HEK293T (cell line): ENCODE measurements at places on chromosomes 2 and 18.

- DNase-seq, result no peak
Observed at GRCh38 chr2:51780353-51780752, 748.4 kb upstream of the NRXN1 start.

DNA sequence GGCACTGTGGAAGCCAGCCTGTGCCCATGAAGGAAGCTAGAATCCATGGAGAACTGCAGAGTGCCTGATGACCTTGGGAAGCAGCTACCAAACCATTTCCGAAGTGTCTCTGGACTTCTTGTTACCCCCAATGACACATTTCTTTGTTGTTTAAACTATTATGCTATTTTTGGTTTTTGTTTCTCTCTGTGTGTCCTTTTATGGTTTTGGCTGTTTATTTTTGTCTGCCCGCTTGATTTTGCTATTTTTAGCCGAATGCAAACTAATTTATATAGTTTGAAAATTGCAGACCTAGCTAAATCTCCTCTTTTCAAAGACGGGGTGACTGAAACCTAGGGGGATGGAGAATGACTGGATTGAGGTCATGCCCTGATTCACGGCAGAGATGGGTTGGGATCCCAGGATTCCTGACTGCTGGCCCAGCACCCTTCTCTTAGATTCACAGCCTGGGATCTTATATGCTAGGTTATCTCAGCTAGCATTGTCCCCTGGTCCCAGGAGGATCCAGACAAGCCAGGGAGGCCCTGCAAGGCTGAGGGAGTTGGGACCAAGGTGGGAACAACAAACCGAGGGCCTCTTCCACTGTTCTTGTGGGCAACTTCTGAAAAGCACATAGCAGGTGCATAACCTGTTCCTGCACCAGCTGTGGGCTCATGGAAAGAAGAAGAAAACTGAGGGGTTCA, 116.3 kb upstream of the HAAO start:
- DNase-seq, result no peak

DNA sequence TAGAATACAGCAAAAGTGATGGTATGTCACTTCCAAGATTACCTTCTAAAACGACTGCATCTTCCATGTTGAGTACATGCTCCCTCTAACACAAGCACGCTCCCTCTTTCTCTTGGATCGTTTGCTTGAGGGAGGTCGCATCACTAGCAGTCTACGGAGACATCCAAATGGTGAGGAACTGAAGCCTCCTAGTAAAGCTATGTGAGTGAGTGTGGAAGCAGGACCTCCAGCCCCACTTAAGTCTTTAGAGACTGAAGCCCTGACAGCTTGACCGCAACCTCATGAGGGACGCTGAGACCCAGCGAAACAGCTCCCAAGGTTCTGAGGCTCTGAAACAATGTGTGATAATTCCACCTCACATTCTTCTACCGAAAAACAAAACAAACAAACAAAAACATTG, 486.7 kb upstream of the GCFC2 start:
- DNase-seq, result no peak

- DNase-seq, result no peak
Observed at GRCh38 chr18:76444446-76445105, 50.5 kb downstream of the ZNF516 start.

- no peak for DNase-seq
Observed at GRCh38 chr18:68843473-68844089, 45.7 kb downstream of the CCDC102B start.

DNA sequence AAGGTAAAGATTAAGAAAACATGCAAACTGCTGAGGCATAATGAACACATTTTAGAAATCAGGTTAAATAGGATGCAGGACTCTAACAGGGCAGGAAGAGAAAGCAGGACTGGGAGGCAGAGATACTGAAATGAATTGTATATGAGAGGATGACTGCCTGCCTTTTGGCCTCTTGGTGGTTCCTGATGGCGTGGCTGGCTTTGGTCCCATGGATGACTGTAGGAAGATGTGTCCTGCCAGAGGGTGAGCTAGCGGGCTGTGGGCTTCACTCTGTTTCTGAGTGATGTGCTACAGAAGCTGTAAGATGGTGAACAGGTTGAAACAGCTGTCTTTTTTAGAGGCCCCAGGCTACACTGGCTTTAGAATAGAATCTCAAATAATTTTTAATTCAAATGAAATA, 517.0 kb downstream of the SLC4A3 start:
- DNase-seq, result no peak

- DNase-seq, result no peak
Observed at GRCh38 chr18:47184419-47185050, 8.4 kb upstream of the IER3IP1 start.

GRCh38 chr2:158649846-158650245, 145.3 kb upstream of the DAPL1 start:
- DNase-seq, result no peak

DNA sequence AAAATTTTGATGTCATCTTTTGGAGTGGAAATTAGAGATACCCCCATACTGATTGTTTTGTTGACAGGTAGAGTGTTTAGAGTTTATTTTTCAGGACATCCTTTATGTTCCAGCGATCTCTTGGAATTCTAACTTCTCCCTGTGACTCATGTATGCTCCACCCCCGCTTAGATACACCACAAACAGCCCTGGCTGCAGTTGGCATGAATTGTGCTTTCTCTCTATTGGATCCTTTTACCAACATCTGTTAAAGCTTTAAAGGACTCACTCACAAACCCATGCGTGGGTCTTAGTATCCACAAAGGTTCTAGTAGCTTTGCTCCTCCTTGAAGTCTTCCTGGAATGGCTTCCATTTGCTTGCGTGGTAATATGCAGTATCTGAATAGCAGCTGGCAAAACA, 409.5 kb upstream of the POU3F3 start:
- DNase-seq, result no peak

- no peak for DNase-seq
Observed at GRCh38 chr2:52390651-52391050, 1358.7 kb upstream of the NRXN1 start.

DNA sequence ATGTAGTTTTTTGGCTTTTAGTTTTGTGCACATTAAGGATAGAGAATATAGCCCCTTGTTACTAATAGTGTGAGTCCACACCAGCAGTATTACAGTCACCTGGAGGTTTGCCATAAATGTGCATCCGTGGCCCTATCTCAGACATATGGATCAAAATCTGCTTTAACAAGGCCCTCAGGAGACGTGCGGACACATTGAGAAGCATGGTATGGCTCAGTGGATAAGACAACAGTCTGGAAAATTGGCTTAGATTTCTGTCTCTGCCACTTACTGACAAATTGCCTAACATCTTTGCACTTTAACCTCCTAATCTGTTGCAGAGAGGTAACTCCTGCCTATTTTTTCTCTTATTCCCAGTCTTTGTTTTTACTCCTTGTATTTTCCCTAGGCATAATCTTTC, 307.2 kb upstream of the DLGAP1 start:
- no peak for DNase-seq

DNA sequence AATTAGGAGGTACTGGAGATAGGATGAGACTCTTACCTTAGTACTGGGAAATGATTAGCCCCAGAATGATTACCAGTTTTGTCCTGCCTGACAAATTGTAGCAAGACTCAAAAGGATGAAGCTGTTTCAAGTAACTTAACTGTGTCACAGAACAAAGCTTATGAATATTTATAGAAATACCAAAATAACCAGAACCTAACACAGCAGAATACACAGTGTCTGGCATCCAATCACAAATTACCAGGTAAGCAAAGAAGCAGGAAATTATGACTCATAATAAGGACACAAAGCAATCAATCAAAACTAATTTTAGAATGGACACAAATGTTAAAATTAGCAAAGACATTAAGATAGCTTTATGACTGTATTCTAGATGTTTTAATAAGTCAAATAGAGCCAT, 91.9 kb downstream of the CTNNA2 start:
- no peak for DNase-seq

DNA sequence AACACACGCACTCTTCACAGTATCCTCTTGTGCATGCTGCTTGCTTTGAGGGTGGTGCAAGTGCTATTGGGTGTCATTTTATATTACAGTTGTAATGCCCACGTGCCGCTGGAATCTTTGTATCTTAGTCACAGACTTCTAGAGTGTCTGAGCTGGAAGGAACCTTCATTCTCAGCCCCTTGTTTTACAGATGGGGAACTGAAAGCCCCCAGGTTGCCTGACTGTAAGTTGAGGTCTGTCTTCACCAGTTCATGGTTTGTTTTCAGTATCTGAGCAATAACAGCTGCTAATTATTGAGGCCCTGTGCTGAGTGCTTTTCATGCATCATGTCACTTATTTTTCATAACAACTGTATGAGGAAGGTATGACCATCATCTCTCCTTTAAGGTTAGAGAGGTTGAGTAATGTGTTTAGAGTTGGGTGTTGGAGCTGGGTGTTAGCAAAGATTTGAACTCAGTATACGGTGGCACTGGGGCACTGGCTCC, 77.0 kb downstream of the PRKCE start:
- DNase-seq, result no peak

DNA sequence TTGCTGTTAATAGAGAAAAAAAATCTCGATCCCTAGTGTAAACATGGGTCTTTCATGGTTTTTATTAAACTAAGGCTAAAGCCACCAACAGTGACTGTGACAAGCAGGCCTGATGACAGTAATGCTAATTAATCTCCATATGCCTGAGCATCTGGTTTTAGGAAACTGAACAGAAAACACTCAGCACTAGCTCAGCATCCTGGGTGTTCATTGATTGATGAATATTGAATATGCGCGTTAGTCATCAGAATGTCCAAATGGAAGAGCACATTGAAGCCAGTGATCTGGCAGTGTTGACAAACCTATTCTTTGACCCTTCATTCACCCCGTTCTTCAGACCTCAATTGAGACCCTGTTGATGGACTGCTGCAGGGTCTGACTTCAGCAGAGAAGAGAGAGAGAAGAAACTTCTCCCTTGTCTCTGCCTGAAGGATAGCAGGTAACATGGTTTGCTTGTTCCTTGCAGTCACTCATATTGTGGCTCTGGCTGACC, 283.8 kb downstream of the RDH14 start:
- DNase-seq, result no peak

DNA sequence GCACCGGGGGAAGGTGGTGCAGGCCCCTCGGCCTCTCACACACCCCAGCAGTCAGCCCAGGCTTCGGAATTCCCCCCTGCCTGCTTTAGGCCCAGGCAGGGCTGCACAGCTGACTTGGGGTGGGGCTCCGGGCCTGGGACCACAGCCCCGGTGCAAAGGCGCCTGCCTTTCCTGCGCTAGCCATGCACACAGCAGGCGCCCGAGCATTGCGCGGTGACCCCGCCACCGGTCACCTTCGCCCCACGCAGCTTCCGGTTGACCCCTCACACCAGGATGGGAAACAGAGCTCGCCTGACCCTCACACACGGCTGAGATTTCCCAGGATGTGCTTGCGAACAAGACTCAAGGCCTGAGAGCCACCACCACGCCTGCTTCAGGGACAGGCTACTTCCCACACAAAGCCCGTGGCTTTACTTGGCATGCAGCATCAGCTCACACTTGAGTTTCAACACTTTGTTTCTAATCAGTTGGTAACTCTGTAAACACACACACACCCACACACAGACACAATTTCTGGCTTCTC, 46.0 kb downstream of the SLC66A2 start:
- DNase-seq, result no peak

GRCh38 chr18:25726298-25726697, 364.1 kb downstream of the SS18 start:
- DNase-seq, result no peak

DNA sequence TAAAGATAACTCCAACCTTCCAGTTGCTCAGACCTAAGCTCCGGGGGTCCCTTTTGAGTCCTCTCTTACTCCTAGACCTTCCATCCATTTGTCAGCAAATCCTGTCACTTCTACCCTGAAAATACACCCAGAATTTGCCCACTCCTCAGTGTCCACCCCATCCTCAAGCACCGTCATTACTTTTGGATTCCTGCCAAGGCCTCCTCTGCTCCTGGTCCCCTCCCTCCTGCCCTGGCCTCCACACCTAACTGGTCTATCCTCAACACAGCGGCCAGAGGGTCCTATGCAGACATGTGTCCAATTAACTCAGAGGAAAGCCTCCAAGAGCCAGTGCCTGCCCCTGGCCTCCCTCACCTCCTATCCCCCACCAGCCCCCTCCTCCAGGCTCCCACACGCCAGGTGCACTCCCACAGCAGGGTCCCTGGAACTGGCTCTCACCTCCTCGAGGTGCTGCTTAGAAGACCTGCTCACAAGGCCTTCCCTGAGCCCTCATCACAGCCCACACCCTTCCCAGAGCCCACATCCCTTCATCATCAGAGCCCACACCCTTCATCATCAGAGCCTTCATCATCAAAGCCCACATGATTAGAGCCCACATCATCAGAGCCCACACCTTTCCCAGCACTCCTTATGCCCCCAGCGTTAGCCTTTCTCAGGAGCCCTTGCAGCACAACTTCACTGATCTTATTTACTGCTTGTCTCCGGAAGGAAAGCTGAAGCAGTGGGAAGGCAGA, 20.4 kb downstream of the FAM178B start:
- no peak for DNase-seq

- DNase-seq, result no peak
Observed at GRCh38 chr2:29130295-29130694, 15.1 kb downstream of the CLIP4 start.

DNA sequence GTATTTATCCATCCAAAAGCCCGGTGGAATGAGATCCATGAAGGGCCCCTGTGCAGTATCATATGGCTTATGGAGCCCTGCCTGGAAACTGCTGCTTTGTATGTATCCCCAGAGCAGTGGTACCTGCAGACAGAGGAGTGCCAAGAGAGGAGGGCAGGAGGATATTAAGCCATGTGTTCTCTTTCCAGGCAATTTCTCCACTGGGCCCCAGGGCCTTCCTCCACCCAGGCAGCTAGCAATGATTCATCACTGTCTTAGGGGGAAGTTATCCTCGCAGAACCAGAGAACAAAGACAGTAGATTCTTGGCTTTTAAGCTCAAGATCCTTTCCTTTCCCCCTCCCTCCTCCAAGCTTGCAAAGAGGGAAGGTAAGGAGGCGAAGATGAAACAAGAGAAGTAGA, 98.1 kb downstream of the LRRC30 start:
- DNase-seq, result no peak
